ENCODE measurements at places on chromosomes 6 and 20. TPM values are rescaled to one million over a fixed set of nuclear protein-coding genes. Genes with fewer than 3 reads are reported as not detected.

Gene CRISP2
- total RNA-seq: not detected

Gene SFTA2
- total RNA-seq: not detected

Gene BIRC7
- not detected for total RNA-seq

Gene PLA2G7
- total RNA-seq: not detected

Gene ARFGEF3
- total RNA-seq: 1.5 TPM

Gene RAET1G
- not detected for total RNA-seq

Gene SIRPB2
- total RNA-seq: 10.2 TPM

Gene ARFGEF2
- 25.0 TPM for total RNA-seq

Gene MPIG6B
- not detected for total RNA-seq

Gene ZSCAN31
- total RNA-seq: 41.7 TPM

Gene BNIP5
- total RNA-seq: not detected

Gene GLP1R
- total RNA-seq: not detected

Gene USP49
- total RNA-seq: 2.8 TPM

Gene KCNQ2
- 4.2 TPM for total RNA-seq

Gene MEI4
- total RNA-seq: not detected

Gene ARHGAP18
- total RNA-seq: 16.9 TPM

Measured in sigmoid colon (tissue), 7 donors.